ENCODE measurements at places on chromosomes 4 and X.

DNA sequence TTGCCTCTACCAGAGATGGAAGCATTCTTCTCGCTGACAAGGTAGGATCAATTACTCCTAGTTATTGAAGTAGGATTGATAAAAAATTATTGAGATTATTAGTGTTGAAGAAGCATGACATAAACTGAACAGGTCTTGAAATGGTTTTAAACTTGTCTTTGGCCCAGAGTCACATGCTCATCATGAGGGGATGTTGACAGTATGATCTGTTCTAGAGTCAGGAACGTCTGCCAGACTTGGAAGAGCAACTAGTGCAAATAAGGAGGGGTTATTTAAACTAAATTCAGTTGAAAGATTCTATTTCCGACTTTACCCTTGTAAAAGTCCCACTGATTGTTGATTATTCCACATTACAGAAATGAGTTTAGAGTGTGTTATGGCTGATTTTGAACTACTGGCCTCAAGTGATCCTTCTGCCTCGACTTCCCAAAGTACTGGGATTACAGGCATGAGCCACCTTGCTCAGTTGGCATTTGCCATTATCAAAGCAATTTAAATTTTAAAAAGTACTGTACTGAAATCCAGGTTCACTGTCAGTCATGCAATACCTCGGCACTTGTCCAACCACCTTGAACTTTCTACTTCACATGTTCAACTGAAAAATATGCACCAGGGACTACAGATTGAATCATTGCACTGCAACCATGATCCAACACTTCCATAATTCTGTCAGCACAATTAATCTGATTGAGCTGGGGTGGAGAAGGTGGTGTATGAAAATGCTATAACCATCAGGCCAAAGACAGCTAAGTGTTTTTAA is 19.7 kb downstream of the FABP2 start:
- DNase-seq: no peak

DNA sequence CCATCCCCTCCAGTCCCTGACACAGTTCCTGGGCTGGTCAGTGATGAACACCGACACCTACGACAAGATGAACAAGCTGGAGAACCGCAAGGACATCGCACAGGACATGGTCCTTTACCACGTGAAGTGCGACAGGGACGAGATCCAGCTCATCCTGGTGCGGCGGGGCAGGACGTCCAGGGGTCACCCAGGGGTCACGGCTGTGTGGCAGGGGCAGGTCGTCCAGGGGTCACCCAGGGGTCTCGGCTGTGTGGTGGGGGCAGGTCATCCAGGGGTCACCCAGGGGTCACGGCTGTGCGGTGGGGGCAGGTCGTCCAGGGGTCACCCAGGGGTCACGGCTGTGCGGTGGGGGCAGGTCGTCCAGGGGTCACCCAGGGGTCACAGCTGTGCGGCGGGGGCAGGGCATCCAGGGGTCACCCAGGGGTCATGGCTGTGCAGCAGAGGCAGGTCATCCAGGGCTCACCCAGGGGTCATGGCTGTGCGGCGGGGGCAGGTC is 16.7 kb downstream of the ATP5ME start:
- no peak for DNase-seq

- DNase-seq: no peak
Measured at GRCh38 chr4:137641544-137641943, 109.2 kb upstream of the PCDH18 start.

GRCh38 chrX:10636337-10636736 is 16.0 kb upstream of the MID1 start:
- DNase-seq: no peak

DNA sequence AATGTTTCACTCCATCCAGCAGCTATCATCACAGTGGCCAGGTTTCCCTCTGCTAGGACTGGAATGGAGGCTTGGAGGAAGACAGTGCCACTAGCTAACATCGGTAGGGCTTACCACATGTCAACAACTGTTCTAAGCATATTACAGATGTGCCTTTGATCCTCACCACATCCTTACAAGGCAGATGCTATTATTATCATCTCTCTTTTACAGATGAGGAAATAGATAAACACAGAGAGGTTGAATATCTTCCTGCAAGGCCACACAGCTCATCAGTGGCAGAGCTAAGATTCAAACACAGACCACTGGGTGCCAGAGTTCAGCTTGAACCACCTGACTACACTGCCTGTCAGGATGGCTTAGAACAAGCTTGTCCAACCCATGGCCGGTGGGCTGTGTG is 47.4 kb downstream of the MAMLD1 start:
- DNase-seq: no peak

DNA sequence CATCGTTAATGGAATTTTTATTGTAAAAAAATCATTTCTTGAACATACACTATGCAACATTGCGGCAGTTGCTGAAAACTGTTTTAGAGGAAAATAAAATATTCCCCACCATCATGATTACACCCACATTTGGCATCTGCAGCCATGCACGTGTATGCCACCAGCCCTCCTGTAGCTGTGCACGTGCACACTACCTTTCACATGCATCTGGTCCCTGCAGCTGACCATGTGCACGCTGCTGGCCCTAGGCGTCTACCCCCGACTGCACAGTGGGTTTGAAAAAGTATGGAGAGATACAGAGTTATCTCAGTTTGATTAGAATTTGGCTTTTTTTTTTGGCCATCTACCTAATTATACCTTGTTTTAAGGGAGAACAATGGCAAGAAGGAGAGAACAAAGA is 569.8 kb upstream of the IGFBP7 start:
- DNase-seq: no peak

GRCh38 chr4:77852892-77853495 is 9.6 kb upstream of the MRPL1 start:
- DNase-seq: no peak

GRCh38 chrX:128928636-128929035 is 594.7 kb downstream of the SMARCA1 start:
- DNase-seq: no peak

- peak; percentile 85 for DNase-seq
Measured at GRCh38 chrX:49291615-49292337, 11.7 kb upstream of the GAGE10 start.

GRCh38 chr4:99166544-99166943 is 22.4 kb upstream of the ADH4 start:
- no peak for DNase-seq

DNA sequence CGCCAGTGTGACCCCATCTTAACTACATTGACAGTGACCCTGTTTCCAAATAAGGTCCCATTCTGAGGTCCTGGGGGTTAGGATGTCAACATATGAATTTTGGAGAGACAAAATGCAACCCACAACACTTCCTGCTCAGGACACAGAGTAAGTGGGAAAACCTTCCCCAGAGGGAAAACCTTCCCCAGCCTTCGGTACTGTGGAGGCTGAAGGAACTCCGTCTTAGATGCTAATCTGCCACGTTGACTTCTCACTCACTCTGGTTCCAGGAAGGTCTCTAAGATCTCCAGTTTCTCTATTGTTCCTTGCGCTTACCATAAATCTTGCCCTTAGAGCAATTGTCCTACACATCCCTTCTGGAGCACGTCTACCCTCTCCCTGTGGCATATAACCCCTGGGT is 29.7 kb upstream of the HMX1 start:
- DNase-seq: no peak

- no peak for DNase-seq
Measured at GRCh38 chr4:118883861-118884260, 4.8 kb upstream of the SYNPO2 start.

DNA sequence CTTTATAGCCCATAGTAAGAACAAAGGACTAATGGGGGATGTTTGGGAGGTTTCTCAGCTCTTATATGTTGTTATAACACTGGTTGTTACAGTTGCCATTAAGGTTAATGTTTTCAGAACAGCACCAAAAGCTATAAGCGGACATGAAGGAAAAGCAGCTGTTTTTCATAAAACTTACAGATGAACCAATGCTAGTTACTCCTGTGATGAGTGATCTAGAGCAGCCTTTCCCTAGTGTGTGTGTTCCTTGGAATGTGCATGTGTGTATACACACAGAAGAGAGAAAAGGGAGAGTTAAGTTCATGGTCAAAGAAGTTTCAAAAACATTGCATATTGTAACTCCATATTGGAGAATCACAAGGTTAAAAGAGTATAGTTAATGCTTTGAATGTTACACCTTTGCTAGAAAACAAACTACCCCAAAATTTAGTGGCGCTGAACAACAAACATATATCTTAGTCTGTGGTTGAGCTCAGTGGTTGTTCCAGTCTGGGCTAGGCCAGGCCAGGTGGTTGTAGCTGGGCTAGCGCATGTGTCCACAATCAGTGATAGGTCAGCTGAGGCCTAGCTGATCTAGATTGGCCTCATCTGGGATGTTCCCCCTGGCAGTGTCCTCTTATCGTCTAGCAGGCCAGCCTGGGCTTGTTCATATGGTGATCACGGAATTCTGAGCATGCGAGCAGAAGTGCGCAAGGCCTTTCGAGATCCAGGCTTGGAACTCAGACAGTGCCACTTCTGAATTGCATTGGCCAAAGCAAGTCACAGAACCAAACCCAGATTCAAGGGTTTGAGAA is 151.0 kb downstream of the NHS start:
- DNase-seq: no peak

DNA sequence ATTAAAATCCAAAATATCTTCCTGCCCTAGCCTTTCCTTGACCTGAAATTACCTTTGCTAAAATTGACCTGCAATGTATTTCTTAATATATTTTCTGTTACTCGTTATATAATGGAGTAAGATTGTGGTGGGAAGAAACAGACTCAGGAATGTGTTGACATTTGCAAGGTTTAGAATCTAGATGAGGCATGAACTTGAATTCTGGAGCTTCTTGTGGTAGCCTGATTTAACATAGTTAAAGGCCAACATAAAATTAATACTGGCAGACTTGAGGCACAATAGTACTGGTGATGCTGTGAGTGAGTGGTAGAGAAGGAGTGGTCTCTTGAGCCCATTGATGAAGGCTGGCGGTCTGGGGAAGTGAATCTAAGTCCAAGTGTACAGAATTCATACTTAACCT is 197.9 kb upstream of the SPRY1 start:
- DNase-seq: no peak

DNA sequence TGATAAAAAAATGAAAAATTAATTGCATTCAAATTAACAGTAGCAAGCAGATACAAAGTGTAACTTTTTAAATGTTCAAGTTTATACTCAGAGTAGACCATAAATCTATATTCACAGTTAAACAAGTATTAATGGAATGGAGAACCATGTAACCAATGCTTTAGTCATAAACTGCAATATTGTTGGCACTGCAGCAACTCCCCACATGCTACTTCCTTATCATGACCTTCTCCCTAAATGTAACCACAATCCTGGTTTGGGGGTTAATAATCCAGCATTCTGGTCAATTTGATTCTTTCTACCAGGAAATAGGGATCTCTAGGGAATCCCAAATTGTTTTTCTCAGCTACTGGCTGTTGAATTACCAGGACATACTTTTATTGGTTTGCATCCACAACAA is 223.9 kb upstream of the DCAF8L1 start:
- no peak for DNase-seq

DNA sequence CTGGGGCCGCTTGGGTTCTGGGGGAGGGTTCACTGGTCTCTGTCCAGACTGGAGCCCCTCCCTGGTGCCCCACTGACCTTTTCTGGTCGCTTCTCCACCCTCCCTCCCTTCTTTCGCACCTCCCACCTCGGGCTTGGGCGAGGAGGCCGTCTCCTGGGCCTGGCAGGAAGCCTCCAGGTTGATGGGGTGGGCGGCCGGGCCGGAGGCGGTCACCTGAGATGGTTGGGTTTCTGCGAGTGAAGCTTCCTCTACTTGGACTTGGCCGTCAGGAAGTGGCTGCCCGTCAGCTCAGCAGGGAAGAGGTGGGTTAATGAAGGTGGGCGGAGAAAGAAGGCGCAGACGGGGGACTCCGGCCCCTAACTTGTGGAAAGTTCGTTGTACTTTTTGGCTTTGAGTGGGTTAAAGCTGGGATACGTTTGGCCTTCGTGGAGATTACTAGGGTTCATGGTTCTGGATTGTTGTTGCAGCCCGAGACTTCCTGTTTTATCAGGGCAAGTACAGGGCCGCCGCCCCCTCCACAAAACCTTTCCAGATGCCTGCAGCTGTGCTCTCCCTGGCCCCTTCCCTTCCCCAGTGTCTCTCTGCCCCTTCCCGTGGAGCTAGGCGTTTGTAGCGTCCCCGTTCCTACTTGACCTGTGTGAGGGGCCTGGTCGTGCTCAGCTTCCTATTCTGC is 1.2 kb downstream of the AKAP17A start:
- DNase-seq: no peak

DNA sequence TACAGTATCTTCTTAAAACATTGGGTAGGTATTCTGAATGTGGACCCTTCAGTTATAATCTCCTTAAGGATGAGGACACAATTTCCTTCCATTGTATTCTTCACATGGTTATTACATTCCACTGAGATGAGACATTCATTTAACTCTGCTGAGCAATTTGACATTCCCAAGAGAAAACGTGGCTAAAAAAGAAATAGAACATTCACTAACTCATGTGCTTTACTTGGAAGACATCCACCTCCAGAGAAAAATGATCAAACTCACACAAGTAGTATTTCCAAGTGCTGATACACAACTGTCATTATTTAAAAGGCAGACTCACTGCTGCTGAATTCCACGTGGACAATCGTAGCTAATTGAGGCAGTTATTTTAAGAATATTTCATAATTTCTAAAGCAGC is 227.9 kb upstream of the ANKRD50 start:
- DNase-seq: no peak

GRCh38 chrX:68732906-68733493 is 85.5 kb downstream of the STARD8 start:
- peak; percentile 10 for DNase-seq

DNA sequence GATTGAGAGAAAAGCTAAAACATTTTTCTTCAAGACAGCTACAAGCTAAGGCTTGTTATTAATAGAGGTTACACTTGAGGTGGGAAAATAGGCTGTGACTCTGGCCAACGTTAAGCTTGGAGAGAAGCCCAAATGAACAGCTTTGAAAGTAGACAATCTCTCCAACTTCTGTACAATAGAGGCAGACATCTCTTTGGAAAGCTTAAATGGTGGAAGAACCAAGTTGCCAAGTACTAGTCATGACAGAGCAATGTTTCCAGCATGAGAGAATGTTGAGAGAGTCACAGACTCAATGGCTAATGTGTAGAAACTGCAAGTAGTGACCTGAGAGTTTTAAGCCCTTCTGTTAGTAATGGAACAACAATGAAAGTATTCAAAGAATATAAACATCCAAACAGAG is 298.1 kb downstream of the INPP4B start:
- no peak for DNase-seq

DNA sequence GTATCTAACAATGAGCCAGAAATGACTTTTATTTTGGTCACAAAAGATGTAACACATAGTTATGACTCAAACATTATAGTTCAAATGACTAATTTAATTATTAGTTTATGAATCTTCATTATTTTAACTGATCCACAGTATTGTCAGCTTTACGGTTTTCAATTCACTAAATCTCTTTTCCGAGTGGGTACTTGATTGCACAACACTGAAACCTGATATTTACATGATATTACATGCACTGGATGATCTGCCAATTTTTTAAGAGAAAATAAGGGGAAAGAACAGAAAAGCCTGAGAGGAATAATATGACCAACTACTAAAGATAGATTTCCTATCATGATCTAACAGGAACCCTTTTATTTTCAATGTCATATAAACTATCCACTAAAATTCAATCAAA is 1446.0 kb downstream of the FSTL5 start:
- DNase-seq: no peak

GRCh38 chrX:114390251-114390796 is 193.6 kb upstream of the HTR2C start:
- DNase-seq: no peak

GRCh38 chr4:7767526-7767925 is 172.1 kb downstream of the AFAP1 start:
- no peak for DNase-seq

- peak; percentile 58 for DNase-seq
Measured at GRCh38 chr4:6608758-6609414, 31.6 kb upstream of the MRFAP1 start.

GRCh38 chr4:13533670-13534343 is 10.5 kb downstream of the NKX3-2 start:
- no peak for DNase-seq

All from H1 (cell line).